ENCODE measurements at places on chromosomes 3 and 15.

GRCh38 chr3:88059380-88060170 is 520 bp downstream of the ZNF654 start:
- no peak for DNase-seq

DNA sequence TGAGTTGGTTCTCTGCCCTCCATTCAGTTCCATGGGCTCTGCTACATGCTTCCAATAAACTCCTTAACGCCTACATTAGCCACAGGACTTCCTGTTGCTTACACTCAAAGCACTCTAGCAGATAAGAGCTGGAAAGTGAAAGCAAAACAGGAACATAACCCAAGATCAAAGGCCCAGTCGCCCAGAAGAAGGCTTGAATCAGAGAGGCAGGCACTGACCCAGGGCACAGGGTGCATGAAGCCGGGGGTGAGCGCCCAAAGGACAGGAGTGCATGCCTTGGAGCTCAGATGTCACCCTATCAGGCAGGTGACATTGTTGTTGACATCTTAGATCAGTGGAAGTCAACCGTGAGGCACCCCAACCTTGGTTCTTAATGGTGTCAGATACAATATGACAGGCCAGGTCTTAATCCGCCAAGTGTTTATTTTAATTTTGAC is 235.1 kb downstream of the UACA start:
- DNase-seq, result no peak

DNA sequence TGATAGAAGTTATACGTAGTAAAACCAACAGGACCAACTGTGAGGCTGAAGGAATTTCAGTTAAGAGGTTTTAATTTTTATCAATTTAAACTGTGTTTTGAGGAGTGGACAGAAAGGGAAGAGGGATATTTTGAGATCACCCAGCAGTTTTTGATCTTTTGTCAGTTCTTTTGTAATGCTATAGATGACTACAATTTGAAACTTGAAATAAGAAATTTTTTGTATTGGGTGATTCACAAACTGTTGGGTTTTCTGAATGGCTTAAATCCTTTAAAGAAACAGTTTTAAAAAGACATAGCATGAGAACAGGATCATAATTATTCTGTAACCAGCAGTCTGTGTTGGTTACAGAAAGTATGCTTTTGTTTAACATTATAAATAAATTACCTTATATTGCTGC is 67.4 kb downstream of the TCF12 start:
- DNase-seq, result no peak

DNA sequence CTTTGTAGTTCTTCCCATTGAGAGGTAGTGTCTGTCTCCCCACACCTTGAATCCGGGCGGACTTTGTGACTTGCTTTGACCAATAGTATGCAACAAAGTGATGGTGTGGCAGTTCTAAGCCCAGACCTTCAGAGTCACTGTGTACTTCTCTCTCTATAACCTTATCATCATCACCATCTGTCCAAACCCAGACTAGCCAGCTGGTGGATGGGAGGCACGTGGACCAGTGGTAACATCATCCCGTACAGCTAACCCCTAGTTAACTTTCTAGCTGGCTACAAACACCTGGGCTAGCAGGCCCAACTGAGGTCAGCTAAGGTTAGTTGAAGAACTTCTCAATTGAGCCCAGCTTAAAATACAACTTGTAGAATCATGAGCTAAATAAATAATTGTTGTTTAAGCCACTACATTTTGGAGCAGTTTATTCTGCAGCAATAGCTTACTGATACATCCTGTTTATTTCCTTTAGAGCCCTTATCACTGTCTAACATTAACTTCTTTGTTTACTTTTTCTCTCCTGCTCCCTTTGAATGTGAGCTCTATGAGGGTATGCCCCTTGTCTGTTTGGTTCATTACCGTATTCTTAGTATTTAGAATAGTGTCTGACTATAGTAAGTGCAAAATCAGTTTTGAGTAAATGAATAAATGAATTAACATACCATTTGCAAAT is 11.5 kb upstream of the CCR9 start:
- DNase-seq, result no peak

DNA sequence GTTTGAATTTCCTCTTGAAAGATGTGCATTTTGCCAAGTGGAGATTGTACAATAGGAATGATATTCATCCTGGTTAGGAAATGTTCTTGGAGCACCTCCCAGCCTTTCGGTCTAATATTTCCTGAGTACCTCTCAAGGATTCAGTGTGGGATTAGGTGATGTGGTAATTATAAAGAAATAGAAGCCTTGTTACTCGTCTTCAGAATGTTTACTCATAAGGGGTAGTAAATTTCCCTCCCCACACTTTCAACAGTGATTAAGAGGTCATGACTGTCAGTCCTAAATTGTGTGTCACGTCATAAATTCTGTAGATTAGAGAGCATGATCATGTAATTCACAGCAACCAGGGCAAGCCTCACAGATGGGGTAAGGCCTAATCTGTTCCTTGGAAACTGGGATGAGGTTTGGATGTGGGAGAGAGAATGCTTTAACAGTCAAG is 633.1 kb upstream of the TBL1XR1 start:
- DNase-seq, result no peak

GRCh38 chr3:116005404-116005803 is 382.1 kb downstream of the GAP43 start:
- peak; percentile 84 for DNase-seq

GRCh38 chr15:75199357-75199940 is 2.2 kb upstream of the C15orf39 start:
- no peak for DNase-seq

DNA sequence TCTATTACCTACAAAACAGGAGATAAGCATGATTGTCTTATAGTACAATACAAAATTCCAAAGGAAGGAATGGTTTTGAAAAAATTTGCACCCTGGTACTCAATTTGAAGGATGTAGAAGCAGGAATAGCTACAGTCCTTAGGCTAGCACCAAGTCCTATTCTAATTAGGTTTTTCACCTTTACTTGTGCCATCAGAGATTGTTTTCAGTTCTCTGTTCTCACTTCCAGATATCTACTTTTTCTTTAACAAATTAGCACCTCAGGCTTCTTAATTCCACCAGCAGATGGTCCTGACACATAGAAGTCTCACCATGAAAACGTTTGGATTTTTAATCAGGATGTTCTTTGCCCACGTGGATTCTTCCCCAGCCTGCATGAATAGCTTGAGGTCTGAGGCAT is 43.8 kb downstream of the IL5RA start:
- no peak for DNase-seq

DNA sequence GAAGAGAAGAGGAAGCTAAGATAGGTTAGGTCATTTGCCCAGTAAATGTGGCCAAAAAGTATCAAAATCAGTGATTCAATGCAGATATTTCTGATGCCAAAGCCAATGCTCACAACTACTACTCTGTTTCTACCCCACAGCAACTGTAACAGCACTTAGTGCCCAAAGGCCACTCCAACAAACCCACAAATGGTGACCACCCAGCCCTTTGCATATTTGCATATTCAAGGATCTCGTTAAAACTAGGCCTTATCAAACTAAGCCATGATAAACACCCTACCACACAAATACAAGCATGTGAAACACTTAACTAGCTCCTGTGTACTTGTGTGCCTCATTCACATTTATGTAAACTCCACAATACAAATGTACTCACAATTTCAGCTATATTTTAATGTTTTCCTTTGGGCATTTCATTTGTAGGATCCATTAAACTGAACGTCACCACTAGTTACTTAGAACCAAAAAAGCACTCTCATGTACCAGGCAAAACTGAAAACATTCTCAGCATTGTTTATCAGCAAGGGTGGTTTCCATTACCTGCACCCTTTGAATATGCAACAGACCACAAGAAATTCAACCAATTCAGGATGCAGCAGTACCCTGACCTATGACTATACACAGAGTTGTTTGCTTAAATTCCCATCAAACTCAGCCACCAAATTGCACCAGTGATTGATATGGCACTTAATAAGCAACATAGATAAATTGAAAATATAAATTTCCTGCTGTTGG is 111.2 kb upstream of the STT3B start:
- no peak for DNase-seq

DNA sequence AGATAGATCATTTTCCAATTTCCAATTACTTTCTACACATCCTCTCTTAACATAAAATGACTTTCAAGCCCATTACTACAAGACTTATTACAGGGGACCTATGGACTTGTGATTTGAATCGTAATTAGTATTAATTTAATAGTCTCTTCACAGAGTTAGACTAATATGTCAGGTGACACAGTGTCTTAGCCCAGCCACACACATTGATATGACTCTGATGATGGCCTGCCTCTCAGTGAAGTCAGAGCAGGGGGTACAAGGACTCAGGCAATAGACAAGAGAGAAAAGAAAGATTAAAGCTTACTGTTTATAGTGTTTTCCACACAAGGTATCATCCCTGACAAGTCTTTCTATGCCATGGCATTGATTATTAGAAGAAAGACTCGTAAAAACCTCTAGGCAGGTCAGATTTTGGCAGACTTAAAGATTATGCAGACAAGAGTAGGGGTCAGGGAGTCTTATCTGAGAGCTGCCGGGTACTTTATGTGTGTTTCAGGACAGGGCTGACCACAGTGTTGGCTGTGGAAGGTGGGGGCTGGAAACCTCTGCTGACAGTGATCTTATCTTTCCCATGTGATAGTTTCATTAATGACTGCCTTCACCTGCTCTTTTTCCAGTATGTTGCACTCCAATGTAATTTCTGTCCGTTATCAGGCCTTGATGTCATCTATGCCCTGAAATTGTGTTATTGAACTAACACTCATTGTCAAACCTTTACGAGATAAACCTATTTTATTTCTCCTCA is 50.1 kb downstream of the B3GALNT1 start:
- no peak for DNase-seq

DNA sequence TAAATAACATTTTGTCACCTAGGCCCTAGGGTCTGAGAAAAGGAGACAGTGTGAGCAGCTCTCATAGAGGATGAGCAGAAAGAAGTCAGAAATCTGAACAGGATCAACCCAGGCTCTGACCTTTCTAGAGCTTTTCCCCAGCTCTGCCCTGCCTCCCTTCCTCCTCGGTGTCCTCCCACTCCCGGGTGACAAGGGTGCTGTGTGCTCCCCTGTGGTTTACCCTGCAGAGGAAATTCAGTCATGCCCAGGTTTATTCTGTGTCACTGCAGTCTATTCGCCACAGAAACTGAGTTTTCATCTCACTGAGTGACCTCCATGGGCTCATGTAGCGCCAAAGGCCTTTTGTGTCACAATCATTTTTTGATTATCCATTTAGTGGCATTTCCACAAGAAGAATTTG is 76.6 kb downstream of the IL12A start:
- no peak for DNase-seq

- DNase-seq, result peak; percentile 8
Observed at GRCh38 chr15:98548139-98548971, 100.0 kb upstream of the IGF1R start.

DNA sequence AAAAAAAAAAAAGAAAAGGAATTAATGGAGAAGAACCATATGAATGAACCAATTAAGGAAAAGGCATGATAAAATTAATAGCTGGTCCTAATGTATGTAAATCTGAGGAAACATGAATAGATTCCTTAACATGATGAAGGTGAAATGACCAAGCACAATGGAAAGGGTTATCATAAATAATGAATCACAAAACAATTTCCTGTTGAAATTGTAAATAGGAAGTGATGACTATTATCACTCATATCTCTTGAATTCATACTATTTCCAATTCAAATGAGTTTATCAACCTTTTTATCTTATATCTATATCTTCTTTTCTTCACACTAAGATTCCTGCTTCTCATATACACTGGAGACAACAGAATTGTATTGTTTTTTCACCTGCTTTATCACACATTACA is 32.0 kb downstream of the AADACL2 start:
- no peak for DNase-seq

DNA sequence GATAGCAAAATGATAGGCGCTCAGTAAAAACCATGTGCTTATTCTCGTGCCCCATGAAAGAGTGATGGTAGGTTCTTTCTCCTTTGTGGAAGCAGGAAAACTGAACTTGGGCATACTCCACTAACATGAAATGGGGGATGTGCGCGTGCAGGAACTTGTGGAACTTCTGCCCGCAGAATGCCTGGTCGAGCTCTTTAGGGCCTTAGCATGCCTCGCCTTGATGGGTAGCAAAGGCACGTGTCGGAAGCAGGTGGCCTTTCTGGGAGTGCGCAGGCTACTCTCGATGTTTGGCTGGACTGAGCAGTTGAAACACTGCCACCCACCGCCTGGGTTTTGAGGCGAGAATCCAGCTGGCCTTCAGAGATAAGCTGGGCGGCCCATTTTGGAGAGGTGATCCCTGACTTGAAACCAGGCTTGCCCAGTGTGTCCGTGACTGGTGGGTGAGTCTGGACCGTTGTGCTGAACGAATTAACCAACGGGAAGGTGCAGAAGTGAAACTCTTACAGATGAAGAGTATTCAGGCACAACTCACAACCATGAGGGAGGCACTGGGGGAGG is 842 bp downstream of the PCCB start:
- no peak for DNase-seq

DNA sequence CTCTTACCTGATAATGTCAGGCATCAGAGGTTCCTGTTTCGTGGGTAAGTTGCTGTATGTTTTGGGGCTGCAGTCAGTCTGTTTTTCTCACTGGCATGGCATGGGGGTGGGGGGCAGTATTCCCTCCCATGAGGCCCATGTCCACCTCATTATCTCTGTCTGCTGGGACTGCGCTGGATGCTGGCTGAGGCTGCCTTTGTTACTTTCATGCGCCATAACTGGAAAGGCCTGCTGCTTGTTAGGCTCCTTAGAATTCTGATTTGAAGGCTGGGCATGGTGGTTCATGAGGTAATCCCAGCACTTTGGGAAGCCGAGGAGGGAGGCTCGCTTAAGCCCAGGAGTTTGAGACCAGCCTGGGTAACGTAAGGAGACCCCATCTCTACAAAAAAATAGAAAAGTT is 9.8 kb downstream of the APBA2 start:
- no peak for DNase-seq

DNA sequence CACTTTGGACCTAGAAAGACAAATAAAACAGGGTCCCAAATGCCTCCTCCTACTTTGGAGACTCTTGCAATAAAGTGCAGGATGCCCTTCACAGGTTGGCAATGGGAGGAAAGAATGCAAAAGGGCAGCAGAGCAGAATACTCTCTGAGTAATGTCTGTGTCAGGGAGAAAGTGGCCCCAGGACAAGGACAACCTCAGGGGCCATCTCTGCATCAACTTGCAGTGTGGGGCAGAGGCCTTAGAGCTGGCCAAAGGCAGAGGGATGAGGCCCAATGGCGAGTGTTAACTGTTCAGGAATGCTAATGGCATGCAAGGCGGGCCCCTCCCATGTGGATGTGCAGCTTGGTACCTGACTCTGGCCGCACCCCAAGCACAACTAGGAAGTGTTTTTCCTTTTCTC is 8.4 kb downstream of the UPK1B start:
- DNase-seq, result no peak

- DNase-seq, result no peak
Observed at GRCh38 chr3:89699771-89700170, 592.4 kb downstream of the EPHA3 start.

Measured in NCI-H2171 (cell line).